ENCODE measurements at places on chromosomes 2 and 18.

DNA sequence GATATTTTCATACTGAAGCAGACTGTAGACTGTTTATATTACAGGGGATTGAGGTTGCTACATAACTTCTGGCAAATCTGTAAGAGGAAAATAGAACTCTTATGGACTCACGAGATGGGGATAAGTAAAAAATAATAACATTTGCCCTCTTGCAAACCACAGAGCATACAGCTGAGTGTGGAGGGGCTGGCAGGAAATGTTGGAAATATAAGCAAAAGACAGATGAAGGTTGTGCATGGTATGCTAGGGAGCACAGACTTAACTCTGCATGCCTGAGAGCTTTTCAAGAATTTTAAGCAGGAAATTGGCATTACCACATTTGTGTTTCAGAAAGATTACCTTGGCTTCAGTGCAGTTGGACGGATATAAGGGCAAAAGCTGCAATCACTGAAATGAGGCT lies 411.1 kb downstream of the RAD51AP2 start:
- no peak for DNase-seq

DNA sequence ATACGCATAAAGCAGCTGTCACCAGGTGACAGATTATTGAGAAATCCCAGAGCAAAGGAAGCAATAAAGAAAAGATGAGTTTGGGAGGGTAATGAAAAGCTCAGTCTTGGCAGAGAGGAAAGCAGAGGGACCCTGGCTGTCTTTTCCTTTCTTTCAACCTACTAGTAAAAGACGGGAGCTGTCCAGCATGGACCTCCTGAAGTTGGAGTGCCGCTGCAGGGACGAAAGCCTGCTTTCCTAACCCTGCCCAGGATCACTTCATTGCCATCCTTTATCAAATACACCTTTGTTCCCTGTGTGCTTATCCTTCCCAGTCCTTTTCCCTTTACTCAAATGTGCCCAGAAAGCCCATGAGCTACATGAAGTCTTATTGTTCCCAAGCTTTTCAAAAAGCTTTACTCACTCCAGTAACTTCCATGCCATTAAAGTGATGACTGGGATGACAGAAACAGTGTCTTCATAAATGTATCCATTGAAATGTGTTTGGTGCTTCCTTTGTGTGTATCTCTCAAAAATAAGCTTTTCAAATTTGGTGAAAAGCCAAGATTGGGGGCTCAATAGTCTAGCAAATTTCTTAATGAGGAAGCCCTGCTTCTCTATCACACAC lies 3.7 kb upstream of the SPR start:
- DNase-seq, result peak; percentile 49

DNA sequence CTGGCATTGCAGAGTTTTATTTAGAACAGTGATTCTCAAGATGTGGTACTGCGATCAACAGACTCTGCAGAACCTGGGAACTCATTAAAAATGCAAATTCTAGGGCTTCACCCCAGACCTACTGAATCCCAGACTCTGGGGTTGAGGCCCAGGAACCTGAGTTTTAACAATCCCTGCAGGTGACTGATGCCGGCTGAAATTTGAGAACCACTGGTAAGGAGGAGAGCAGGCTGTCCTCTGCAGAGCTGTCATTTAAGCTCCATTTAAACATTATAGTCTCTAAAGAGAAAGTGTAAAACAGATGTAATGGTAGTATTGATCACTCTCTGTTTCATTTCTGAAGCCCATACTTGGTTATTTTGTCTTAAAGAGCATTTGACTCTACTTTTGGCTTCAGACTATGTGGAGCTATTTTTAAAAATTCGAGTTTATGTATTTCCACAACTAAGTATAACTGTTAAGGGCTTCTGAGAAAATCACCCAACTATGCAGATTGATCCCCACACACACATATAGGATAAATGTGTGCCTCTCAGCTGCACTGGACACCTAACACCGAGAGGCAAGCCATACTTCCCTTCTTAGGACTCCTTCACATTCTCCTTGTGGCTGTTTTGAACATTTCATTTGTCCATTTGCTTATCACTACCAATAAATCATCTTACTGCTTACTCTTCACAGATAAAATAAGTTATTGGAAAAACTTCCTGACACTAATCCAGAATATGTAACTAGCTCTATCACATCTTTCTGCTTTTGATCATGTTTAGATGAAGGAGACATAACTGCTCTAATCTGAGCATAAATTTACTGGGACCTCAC lies 487.5 kb downstream of the DLGAP1 start:
- no peak for DNase-seq

GRCh38 chr18:9735238-9735637 lies 27.1 kb downstream of the RAB31 start:
- DNase-seq, result no peak

DNA sequence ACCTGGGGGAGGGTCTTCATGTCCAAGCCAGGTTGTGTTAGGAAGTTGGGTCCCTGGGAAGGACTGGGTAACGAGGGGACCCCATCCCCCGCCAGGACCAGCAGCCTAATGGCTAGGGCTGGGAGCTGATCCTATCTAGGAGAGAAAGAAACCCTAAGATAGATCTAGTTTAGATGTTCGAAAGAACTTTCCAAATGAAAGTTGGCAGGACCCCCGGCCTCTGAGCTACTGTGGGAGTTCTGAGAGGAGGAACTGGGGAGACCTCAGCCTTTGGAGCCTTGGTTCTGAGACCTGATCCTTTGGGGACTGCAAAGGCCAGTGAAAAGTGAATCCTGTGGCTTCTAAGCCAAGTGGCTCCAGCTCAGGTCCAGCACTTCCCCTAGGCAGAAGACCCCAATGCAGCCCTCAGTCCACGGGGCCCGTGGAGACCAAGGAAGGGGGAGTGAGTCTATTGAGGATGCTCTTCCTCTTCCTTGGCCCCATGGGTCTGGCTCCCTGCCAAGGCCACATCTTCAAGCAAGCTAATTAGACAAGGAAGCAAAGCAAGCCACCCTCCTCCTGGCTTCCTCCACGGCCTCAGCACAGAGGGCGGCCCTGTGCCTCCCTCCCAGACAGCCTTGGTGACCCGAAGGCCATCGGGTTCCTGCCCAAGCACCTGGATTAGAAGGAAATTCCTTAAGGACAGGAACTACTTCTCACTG lies 23.5 kb downstream of the CCT7 start:
- DNase-seq, result peak; percentile 8

GRCh38 chr2:106840818-106841217 lies 45.1 kb downstream of the ST6GAL2 start:
- DNase-seq, result no peak

- no peak for DNase-seq
These were observed 47.8 kb upstream of the CHRNA1 start for GRCh38 chr2:174812037-174812436.

- DNase-seq, result no peak
These were observed 600.4 kb upstream of the KLHL29 start for GRCh38 chr2:22784566-22784965.

DNA sequence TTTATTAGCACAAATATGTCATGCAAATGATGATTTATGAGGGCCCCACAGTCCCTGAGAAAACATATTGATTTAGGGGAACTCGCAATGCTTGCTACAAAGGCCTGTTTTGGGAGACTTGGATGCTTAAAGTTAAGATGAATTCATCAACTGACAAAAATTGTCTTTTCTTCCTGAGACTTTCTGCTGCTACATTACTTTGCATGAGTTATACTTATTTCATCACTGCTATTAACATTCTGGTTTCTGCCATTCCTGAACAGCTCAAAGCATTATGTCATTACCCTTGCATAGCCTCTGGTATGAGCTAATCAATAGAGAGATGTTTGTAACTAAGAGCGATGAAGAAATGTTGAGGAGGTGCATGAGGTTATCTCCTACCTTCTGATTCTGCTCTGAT lies 74.4 kb downstream of the SOX11 start:
- DNase-seq, result no peak

GRCh38 chr2:70926042-70926441 lies 9.7 kb upstream of the ATP6V1B1 start:
- no peak for DNase-seq

GRCh38 chr2:105570757-105571156 lies 171.9 kb upstream of the FHL2 start:
- DNase-seq, result no peak

DNA sequence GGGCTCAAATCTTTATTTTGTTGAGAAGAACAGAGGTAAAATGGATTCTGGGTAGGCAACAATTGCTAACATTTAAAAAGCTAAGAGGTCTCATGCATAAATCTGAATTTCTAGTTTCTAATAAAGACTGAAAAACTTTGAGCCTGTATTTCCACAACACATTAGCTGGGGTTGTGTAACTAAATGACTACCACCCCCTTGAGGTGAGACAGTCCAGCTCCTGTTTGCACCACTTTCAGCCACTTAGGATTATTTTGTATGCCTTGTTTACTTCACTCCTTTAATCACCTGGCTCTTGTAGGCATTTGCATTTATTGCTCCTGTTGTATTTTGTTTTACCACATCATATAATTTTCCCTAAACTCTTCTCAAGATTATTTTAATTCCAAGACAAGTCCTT lies 376.6 kb downstream of the PTH2R start:
- DNase-seq, result no peak

GRCh38 chr18:59402432-59403090 lies 43.5 kb upstream of the LMAN1 start:
- DNase-seq, result peak; percentile 82

- no peak for DNase-seq
These were observed 54.0 kb downstream of the UXS1 start for GRCh38 chr2:106140113-106140512.
